Lung microvascular endothelial cell (primary cell): ENCODE measurements at places on chromosomes 4 and X.

DNA sequence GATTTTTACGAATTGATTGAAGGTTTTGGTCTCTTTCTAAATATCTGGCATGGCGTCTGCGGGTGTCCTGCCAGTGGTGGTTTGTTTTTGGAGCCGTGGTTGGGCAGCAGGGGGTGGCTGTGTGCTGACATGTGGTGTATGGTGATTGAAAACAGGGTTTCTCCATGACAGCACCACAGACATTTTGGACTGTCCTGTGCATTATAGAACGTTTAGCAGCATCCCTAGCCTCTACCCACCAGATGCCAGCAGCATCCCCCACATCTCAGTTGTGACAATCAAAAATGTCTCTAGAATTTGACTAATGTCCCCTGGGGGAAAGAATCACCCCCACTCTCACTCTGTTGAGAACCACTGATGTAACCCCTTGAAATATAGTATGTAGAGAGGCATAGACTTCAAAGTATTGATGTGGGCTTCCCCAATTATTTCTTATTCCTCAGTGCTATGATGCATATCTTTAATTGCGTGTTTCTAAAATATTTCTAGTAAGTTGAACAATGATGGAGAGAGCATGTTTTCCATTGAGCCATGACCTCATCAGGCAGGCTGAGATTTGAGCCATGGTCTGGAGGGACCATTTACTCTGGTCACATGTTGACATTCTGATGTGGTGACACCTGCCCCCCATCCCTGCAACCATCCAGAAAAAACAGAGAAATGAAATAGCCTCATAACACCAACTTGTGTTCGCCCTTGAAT lies 77.4 kb upstream of the MID1 start:
- no peak for DNase-seq

GRCh38 chrX:24341795-24342194 lies 18.6 kb upstream of the SUPT20HL1 start:
- peak; percentile 50 for DNase-seq

DNA sequence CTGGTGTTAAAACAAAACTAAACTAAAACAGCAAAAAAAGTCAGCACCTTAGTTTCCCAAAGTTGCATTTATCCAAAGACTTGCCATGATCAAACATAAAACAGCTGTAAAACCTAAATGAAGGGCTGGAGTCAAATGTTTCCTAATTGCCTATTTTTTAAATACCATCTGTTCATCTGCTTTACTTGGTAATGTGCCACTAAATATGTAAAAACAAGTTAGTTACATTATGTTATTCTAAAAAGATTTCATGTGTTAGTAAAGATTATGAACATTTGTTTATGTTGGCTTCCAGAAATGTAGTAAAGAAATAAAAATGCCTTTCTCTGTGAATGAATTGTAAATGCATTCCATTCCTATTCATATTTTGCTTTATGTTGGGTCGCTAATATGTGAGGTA lies 977.8 kb downstream of the FSTL5 start:
- no peak for DNase-seq

- DNase-seq: no peak
Observed at GRCh38 chr4:139523076-139523475, 32.9 kb downstream of the SETD7 start.

- peak; percentile 52 for DNase-seq
Observed at GRCh38 chrX:101057093-101057714, 5.3 kb upstream of the TRMT2B start.

GRCh38 chr4:183362036-183362435 lies 39.8 kb upstream of the CLDN24 start:
- no peak for DNase-seq

DNA sequence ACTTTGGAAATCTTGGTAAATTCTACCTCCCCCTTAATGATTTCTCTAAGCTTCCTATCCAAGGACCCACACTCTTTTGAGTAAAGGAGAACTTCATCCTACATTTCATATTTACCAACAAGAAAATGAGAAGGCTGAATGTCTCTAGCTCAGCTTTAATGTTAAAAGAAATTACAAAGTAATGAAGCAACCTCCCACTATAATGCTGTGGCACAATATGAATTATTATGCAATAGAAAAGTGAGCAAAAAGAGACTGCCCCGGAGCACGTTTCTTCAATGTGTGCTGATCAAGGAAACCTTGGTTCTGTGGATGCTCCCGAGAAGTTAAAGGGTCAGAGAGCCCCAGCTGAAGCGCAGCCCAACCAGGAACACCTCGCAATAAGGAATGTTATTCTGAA lies 9.1 kb upstream of the TBC1D1 start:
- DNase-seq: no peak

- DNase-seq: no peak
Observed at GRCh38 chr4:66048861-66049260, 378.6 kb upstream of the EPHA5 start.

DNA sequence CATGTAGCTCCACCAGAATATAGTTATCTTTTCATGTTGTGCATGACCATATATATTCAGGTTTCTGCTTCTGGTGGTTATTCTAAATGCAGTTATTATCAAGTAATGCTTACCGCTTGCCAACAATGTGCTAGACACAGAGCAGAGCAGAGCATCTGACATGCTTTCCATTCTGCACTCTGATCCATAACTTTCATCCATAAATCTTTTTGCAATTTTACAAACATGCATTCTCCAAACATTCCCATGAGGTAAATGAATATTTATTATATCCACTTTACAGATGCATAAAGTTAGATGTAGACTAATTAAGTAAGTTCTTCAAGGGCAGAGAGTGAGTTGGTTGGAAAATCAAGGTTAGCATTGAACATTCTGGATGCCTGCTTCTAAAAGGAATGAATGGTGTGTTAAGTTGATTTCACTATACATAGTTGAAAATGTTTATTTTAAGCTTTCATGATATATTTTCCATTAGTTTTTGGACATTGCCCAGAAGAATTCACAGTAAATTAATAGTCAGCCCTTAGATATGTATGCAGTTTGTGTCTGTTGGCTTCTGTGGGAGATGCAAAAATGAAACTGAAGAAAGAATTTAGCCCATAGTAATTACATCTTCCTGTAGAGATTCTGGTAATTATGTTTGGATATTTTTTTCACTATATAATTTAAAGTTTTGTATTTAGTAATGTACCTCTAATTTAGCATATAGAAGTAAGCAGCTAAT lies 867.8 kb downstream of the CCSER1 start:
- DNase-seq: no peak

DNA sequence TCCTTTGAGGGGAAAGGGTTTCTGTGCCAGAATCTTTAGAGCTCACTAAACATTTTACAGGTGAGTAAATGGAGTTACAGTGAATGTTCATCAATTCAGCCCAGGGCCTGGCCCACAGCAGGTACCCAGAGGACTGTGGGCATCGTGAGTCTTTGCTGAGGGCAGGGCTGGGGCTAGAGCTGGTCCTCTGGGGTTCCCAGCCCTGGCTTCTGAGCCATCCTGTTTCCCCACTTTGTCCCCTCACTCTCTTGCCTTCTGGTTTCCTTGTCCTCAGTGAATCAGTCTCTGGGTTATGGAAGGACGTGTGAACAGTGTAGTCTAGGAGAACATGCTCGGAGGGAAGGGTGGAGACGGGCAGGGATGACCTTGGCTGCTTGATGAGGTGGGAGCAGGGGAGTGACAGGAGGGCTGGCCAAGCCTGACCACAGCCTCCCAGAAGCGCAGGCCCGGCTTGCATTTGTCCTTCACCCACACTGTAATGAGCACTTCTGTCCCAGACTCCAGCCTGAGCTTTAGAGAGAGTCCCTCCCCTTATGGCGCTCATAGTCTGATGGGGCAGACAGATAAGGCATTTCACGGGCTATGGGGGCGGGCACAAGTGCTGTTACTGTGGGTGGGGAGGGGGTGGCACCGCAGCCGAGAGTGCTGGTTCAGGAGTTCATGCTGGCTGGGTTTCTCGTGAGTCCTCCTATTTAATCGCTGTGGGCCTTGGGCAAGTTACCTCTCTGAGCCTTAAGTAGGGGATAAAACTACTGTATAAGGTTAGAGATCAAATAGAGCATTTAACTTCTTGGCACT lies 17.3 kb downstream of the TBC1D14 start:
- DNase-seq: no peak

DNA sequence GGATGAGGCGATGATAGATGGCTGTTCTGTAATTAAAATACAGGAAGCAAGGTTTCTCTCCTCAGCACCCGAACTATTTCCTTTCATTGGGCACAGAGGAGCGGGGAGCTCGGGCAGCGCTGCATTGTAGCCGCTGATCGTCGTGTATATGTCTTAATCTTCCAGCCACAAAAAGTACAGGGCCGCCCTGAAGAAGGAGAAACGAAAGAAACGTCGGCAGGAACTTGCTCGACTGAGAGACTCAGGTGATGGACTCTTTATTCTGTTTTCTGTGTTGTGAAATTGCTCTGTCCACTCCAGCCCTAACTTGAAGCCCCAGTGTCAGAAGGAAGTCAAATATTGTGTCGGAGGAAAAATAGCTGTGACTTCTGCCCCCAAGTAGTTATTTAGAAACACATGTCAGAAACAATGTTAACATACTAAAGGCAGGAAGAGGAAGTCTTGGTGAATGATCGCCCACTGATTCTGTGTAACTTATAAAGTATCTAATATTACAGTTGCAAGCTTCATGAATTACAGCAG lies 546 bp downstream of the ZRSR2 start:
- DNase-seq: peak; percentile 3
